ENCODE measurements at places on chromosomes 3 and 15. TPM values are rescaled to one million over a fixed set of nuclear protein-coding genes. Genes with fewer than 3 reads are reported as not detected.

Gene RHCG
- not detected for total RNA-seq

Gene PATL2
- total RNA-seq: 1.1 TPM

DNA sequence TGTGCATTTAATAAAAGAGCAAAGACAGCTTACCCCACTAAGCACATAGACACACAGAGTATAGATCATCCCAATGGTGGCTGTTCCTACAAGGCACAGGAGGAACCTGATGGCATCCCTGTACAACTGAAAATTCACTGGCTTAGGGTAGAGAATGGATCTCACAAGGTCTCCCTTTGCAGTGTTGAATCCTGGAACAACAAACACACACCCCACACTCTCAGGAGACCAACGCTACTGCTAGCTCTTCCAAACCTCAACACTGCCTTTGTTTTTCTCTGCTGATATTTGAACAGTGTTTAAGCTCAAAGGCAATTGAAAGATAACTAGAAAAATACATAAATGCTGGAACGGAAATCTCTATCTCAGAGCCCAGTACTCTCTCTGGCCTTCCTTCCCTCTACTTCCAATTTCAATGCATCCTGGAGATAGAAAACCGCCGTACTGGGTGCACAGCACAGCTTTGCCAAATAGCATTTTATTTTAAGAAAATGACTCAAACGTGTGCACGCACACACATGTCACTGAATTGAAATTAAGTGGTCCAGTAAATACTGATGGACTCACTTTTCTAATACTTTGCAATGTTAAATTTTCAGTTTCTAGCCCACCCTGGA, 87.5 kb upstream of the ATP13A5 start:
- DNase-seq: no peak

GRCh38 chr3:62373215-62373614, at the start of gene FEZF2:
FEZF2 (minus strand) TSS chr3:62373550; CDS start chr3:62372868, 682 bp downstream.
- DNase-seq: no peak

DNA sequence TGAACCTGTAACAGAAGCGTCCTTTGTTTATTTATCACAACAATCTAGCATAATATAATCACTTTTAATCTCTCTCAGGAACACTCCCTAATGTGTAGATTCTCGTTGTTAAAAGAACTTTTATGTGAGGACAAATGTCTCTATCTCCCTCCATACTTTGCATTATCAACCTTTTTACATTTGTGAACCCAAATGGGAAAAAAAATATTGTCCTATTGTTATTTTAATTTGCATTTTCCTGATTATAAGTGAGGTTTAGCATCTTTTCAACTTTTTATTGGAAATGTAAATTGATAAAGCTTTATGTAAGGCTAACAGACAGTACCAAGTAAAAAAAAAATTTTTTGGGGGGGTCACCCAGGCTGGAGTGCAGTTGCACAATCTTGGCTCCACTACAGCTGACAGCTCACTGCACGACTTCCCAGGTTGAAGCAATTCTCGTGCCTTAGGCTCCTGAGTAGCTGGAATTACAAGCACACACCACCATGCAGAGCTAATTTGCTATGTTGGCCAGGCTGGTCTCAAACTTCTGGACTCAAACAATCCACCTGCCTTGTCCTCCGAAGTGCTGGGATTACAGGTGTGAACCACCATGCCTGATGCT, 33.0 kb upstream of the DENND4A start:
- peak; percentile 22 for DNase-seq

DNA sequence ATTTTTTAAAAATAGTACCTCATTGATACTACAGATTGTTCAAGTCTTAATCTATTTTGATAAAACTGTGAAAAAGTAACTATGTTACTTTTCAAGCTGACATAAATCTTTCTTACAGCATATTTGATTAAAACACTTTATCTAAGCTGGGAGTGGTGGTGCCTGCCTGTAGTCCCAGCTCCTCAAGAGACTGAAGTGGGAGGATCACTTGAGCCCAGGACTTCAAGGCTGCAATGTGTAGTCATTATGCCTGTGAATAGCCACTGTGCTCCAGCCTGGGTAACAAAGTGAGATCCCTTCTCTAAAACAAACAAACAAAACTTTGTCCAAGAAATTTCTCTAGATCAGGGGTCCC, 59.6 kb upstream of the NEDD4 start:
- no peak for DNase-seq

Data from RPMI7951 (cell line).